Caco-2 (cell line): ENCODE measurements at places on chromosomes 16 and 17. TPM values are rescaled to one million over a fixed set of nuclear protein-coding genes. Genes with fewer than 3 reads are reported as not detected.

TBC1D3K gene
- total RNA-seq = not detected in 2 replicates

FNDC8 gene
- not detected in 2 replicates for total RNA-seq

RNF222 gene
- total RNA-seq = not detected in 2 replicates

CCL1 gene
- not detected in 2 replicates for total RNA-seq

SAP30BP gene
- 119 and 126 TPM in 2 replicates for total RNA-seq
